OCI-LY7 (cell line): ENCODE measurements at places on chromosomes 6 and 20.
A peak's percentile ranks its signal among the peaks of the same experiment; 100 is the strongest.

GRCh38 chr20:31922181-31922580 lies 29.7 kb downstream of the PDRG1 start:
- no peak for DNase-seq

DNA sequence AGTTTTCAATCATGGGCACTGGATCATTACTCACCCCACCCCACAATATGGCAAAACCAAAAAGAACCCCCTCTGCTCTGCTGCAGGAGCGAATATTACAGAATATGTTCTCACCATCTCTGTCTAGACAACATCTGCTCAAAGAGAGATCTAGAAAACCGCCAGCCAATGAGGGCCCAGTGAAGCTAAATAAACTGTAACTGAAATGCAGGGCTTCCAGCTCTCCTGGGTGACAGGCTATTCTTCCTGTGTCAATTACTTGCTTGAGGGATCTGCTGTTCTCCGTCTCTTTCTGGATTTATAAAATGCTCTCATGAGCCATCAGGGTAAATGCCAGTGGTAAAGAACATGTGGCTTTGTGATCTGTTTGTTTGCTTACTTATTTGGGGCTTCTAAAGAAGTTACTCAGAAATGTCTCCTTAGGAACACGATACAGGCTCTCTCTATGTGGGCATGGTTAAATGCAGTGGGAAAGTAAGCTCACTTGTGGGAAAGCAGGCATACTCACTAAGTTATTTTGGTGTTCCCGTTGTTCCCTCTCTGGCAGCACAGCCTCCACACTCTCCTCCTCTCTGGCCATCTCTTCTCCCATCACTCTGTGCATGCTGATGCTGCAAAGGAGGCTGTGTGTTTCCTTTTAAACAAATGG lies 44.8 kb downstream of the TTI1 start:
- no peak for DNase-seq

- DNase-seq = no peak
Observed at GRCh38 chr6:75268988-75269354, 15.6 kb downstream of the TMEM30A start.

DNA sequence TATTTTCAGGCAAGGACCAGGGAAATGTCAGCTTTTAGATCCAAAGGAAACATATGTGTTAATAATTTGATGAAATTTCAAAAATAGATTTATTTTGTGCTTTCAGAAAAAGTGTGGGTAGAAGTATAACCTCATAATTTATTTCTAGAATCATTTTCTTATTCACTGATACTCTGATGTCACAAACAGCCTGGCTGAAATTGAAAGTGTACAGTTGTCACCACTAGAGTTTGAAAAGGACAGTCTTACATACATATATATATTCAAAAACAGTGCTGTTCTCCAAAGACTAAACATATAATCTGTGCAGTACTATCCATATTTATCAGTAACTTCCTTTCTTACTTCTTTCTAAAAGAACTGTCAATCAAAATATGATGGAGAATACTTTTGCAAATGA lies 254.4 kb upstream of the KCNQ5 start:
- DNase-seq = no peak

DNA sequence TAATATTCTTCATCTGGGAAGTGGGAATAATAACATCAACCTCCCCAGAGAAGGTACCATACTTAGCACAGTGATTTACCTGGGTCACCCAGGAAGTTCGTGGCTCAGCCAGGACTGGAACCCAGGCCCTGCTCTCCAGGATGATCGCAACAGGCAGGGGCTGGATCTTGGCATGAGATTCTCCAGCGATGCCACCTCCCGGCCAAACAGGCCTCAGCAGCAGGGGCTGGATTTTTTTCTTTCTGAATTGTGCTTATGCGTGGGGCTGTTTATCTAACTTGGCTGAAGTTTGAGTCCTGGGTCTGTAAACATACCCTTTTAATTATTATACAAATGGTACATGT lies 129.5 kb upstream of the PTPN1 start:
- DNase-seq = peak; percentile 16

- DNase-seq = no peak
Observed at GRCh38 chr20:50828363-50829136, 33.7 kb downstream of the BCAS4 start.

DNA sequence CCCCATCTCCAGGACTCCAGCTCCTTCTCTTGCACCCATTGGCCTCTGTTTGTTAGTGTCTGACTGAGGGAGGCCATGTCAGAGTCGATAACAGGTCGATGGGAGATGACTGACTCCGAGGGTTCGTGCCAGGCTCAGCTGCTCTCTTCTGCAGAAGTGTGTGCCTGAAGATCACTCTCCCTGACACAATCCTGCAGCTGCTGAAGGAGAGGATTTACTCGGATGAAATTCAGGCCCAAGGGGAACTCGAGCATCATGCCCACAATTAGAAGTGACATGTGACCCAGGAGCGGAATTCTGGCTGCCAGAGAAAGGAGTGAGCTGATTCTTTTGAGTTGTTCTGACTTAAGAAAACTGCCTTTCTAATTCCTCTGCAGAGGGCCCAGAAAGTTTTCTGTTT lies 318.2 kb downstream of the MAFB start:
- no peak for DNase-seq

DNA sequence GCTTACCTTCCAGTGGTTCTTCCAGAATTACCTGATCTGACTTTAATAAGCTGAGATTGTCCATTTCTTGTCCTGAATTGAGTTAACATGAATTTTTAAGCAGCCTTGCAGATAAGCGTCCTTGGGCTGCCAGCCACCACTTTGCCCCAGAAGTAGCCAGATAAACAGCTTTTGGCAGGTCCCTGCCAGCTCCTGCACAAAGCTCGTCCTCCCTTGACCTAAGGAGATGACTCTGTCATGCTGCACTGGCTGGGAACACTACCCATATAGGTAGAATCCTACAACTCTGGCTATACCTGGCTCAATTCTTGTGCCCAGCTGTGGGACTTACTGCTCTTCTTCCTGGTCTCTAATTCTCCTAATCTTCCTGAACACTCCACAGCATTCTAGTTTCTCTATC lies 39.6 kb upstream of the AAR2 start:
- DNase-seq = no peak

DNA sequence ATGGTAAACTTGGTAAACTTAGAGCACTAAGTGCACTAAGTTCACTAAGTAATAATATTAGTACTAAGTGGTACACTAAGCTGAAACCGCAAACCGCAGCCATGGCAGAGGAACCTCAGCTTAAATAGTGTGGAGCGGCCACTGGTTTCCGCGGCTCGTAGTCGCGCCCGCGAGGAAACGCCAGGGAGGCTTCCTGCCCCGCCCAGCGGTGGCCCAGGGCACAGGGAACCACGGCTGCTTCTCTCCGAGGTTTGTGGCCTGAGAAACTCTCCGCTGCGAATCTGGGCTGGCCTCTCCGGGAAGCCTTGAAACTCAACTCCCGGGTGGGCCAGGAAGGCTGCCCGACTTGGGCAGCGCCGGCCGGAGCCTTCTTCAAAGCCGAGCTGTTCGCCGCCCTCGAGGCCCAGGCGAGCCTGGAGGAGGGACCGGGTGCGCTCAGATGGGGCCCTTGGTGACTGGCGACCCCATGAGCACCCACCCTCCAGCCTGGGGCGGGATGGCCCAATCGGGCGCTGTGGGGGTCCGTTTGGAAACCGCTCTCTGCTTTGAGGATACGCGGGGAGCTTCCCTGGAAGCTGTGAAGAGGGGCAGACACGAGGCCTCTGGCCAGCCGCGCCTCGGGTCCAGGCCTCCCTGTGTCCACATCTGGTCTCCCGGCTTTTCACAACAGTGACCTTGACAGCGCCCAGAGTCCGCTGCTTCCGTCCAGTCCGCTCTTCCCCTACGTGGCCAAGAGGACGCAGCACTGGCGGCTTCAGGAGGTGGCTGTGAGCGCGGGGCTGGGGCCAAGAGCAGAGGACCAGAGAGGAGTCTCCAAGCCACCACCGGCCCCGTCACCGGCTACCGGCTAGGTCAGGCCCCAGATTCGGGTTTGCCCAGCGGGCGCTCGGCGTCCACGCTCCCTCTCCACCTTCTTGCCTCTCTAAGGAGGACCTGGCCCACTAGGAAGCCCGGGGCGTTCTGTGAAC lies 25.4 kb upstream of the HLA-E start:
- no peak for DNase-seq

GRCh38 chr6:108119769-108120141 lies 45.2 kb upstream of the OSTM1 start:
- DNase-seq = no peak

DNA sequence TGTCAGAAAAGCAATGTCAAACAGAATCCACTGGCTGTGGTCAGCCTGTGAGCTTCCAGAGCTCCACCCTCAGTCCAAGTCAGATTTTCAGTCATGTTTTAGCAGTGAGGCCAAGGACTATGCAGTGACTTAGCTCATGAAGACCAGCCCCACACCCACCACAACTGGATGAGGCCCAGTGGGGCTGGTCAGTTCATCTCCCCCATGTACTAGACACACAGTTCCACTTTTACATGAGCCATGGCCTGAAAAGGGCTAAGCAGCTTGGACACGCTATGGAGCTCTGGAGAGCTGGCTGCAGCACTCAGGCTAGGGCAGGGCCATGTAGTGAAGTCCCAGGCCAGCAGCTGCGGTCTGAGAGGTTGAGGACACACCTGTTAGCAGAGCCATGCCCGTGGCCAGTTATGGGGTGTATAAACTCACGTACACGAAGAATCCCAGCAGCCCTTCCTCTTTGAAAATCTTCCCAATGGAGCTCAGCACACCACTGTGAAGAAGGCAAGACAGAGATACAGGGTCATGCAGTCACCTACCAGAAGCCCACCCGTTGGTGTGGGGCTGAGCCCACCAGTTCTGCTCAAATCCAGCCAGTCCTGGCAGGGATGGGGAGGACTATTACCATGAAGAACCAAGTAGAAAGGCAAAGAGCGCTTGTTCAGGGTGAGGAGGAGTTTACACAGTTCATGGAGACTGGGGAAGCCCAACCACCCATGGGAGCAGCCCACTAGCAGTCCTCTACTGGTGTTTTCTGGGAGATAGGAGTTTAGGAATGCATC lies 10.6 kb downstream of the MTCH1 start:
- no peak for DNase-seq

DNA sequence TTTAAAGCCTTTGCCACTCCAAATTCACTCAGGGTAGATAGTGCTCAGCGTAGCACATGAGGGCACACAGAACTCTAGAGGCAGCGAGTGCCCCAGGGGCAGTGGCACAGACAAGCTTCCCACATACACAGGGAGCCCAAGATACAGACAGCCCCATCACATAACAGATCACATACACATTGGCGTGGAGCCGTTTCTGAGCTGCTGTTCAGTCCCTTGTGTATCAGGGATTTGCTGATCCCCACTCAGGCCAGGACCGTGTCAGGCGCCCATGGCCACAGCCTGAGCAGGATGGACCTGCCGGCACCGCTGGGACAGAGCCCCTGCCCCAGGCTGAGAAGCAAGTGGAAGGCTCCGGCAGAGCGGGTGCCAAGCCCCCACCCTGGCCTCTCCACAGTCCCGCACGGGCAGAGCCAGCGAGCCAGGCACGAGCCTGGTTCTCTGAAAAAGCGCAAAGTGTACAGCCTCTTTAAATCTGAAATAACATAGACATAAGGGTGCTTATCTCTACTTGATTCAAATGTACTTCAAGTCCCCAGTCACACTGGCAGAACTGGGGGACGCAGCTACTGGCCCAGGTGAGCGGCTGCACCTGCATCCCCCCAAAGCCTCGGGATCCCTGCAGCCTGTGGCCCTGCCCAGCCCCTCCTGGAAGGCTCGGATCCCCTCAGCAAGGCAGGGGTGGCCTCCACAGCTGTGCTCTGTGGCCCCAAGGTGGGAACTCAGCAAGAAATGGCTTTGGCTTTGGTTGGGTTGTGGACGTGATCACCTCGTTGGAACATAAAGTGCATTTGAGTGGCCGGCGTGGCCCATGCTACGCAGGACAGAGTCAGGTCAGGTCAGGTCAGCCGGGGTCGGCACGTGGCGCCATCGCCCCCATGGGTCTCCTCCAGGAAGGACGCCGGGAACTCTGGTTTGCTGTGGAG lies 231.3 kb downstream of the ERMARD start:
- DNase-seq = no peak

DNA sequence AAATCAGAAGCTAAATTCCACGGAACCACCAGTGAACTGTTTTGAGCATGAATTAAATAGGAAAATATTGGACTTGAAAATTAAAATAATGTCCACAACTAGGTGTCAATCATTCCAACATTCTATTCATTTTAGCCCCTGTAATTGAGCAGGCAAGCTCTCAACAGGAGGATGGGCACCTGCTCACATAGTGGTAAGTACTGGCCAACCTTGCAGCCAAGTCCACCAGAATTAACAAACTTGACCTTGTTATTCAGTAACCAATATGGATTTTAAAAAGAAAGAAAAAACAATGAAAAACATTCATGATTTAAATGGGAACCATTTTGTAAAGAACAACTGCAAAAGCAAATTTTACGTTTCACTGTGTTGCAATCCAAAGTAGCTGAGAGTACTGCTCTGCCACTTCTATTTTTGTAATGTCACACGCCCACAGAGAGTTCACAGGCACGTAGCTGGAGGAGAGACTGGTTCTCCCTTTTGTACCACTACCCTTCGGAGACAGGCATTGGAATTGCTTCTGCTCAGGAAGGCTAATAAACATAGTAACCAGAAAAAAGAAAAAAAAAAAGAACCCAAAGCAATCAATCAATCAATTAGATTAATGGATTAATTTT lies 75.2 kb upstream of the F13A1 start:
- no peak for DNase-seq

DNA sequence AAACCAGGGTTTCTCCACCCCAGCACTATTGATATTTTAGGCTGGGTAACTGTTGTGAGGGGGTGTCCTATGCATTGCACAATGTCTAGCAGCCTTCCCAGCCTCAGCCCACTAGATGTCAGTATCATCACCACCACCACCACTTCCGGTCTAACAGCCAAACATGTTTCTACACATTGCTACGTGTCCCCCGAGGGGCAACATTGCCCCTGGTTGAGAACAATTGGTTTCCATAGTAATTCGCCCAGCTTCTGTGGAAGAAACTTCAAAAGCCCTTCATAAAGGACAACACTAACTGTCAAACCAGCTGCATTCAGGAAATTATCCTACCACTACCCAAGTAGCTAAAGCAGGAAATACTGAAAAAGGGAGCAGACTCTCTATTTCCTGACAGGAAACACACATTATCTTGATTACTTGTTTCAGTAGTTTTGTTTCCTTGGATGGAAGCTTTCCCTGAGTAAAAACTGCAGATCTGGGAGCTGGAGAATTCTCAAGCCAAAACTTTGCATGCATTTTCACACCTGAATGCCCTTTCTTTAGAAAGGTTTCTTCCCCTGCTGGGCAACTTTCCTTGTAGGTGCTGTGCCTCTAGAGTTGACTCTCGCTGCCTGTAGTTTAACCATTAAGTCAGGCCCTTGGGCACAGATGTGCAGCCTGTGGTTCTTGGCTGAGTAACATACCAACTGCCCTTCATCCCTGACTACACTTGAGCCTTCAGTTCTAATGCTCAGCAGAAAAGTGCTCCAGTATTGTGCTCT lies 23.6 kb downstream of the PKHD1 start:
- DNase-seq = peak; percentile 81

DNA sequence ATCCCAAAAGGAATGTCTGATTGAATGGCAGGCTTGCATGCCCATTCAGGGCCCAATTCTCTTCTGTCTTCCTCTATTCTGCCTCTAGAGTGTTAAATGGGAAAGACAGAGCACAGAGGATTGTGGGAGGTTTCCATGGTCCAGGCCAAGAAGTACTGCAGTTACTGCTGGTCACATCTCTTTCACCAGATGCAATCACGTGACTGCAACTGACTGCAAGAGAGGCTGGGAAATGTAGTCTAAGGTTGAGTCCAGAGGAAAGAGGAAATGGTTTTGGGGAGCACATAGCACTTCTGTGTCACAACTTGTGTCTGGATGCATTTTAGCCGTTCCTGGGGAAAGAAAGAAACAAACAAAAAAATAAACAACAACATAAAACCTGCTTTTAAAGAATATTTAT lies 336.4 kb upstream of the BTBD3 start:
- DNase-seq = no peak
